ENCODE measurements at places on chromosomes 12 and 14. TPM values are rescaled to one million over a fixed set of nuclear protein-coding genes. Genes with fewer than 3 reads are reported as not detected.

USP44 gene
- 6.0 TPM for total RNA-seq

P2RX2 gene
- total RNA-seq, result not detected

NCKAP5L gene
- total RNA-seq, result 5.5 TPM

GPR137C gene
- 0.51 TPM for total RNA-seq

SERPINA3 gene
- total RNA-seq, result not detected

PRR4 gene
- 0.48 TPM for total RNA-seq

MIP gene
- total RNA-seq, result not detected

CALCOCO1 gene
- total RNA-seq, result 35.4 TPM

GPR65 gene
- total RNA-seq, result 13.8 TPM

- DNase-seq, result no peak
Observed at GRCh38 chr12:32470936-32471470, 71.6 kb downstream of the FGD4 start.

- no peak for DNase-seq
Observed at GRCh38 chr12:125262851-125263250, 197.6 kb downstream of the AACS start.

DNA sequence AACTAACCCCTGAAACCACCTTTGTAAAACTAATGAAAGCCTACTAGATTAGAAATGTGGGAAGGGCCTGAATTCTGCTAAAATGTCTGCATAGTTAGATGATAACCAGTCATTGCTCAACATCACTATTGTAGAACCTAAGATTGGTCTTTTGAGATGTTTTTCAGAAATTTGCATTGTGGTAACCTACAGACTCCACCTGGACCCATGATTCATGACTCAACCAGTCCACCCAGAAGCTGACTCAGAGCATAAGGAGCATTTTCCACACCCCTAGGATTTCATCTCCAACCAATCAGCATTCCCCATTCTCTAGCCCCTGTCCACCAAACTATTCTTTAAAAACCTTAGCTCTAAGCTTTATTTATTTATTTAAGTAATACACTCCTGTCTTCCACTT is 30.4 kb upstream of the CHGA start:
- no peak for DNase-seq

DNA sequence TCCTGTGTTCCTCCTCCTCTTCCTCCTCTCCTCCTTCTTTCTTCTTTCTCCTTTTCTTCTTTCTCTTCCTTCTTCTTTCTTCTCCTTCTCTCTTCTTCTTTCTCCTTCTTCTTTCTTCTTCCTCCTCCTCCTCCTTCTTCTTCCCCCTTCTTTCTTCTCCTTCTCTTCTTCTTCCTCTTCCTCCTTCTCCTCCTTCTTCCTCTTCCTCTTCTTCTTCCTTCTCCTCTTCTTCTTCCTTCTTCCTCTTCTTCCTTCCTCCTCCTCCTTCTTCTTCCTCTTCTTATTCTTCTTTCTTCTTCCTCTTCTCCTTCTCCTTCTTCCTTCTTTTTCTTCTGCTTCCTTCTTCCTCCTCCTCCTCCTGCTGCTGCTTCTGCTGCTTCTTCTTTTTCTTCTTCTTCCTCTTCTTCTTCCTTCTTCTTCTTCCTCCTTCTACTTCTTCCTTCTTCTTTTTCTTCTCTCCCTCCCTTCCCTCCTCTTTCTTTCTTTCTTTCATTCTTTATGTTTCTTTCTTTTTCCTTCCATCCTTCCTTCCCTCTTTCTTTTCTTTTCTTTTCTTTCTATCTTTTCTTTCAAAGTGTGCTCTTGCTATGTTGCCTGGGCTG is 19.0 kb downstream of the C12orf71 start:
- no peak for DNase-seq

DNA sequence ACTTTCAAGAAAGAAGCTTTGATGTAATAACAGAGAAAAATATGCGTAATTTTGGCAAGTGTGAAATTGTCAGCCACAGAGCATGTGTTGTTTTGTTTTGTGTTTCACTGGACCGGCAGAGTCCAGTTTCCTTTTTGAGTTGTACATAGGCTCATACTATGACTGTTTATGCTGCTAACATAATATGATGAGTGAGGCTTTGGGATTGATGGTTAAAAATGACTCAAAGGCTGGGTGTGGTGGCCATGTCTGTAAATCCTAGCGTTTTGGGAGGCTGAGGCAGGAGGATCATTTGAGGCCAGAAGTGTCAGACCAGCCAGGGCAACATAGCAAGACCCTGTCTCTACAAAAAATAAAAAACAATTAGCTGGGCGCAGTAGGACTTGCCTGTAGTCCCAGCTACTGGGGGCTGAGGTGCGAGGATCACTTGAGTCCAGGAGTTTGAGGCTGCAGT is 487.9 kb downstream of the PCNX1 start:
- DNase-seq, result no peak

DNA sequence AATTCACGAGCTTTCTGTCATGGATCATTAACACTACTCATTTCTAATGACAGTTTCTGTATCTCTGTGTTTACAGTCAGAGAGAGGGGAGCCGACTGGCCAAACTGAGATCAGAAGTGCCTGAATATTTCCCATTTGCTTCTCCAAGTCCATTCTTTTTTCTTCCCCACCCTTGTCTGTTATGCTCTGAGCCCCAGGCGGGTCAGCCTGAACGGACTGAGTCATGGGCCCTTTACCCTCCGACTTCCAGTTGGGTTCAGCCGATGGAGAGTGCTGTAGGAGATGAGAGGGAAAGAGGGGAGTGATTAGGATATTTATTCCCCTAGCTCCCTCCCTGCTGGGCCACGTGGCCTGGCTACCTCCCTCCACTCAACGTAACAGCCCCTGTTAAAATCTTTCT is 104.7 kb downstream of the PAH start:
- DNase-seq, result no peak

- DNase-seq, result no peak
Observed at GRCh38 chr12:81206429-81206828, 128.6 kb downstream of the ACSS3 start.

DNA sequence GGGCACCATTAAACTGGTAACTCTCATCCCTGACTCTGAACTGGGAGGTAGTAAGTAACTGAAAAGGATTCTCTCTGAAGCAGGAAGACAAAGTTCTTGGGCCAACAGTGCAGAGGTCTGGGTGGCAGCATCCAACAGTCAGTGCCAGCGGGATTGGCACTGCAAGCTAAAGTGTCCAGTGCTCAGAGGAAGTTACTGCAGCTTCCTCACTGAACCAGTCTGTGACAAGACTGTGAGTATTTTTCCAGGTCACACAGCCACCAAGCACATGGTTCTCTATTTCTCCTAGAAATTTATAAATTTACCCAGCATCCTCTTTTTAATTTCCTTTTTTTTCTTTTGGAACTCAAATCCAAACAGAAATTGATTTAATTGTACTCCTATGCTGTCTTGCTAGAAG is 81.6 kb upstream of the FAR2 start:
- no peak for DNase-seq

DNA sequence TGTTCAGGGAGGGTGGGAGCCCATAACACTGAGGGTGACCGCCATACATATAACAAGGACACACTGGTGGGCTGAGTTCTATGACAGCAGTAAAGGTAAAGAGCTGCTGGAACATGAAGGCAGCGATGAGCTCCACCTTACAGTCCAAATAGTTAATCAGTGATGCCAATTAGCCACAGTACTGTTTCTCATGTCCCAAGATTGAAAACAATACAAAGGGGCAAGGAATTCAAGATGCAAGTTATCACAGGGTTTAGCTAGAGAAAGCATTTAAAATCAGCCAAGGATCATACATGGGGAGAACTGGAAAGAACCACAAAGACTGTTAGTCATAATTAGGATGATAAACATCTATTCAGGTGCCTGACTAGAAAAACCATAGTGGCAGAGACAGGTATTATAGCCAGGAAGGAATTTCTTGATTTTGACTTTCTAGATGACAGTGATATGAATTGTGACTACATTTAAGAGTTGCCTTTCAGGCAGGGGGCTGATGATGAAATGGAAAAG is 221.2 kb downstream of the SLC2A13 start:
- no peak for DNase-seq

DNA sequence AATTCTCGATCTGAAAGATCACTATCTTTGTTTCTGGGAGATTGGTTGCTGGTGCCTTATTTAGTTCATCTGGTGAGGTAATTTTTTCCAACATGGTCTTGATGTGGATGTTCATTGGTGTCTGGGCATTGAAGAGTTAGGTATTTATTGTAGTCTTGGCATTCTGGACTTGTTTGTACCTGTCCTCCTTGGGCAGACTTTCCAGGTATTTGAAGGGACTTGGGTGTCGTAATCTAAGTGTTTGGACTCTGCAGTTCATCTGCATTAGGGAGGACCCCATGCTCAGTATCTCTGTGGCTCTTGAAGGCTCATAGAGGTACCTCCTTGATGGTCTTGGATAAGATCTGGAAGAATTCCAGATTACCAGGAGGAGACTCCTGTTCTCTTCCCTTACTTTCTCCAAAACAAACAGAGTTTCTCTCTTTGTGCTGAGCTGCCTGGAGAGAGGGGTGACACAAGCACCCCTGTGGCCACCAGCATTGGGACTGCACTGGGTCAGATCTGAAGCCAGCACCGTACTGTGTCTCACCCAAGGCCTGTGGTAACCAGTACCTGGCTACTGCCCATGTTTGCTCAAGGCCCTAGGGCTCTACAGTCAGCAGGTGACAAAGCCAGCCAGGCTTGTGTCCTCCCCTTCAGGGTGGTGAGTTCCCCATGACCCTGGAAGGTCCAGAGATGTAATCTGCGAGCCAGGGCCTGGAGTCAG is 5.3 kb downstream of the A2ML1 start:
- no peak for DNase-seq

DNA sequence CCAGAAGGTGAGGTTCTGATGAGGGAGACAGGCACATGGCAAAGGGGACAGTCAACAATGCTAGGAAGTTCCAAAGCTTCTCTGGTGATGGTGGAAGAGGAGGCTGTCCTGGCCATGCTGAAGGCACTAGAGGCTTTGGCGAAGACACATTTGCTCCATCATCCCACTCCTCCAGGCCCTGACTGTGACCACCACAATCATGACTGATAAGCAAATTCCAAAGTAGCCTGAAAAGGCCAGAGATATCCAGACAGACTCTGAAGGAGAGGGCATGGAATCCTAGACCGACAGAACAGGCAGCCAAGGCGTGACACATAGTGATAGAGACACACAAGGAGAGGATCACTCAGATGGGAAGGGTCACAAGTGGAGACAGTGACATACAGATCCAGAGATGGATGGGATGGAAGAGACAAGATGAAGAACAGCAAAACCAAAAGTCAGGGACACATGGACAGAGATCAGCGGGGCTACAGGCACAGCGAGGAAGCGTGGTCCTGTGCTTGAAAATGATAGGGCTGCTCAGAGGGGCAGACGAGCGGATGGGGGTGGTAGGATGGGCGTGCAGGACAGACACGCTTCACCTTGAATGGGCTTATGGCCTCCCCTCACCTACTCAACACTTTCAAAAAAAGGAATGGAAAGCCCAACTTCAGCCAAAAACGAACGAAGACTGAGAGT is 1.3 kb downstream of the ZFHX2 start:
- DNase-seq, result no peak

DNA sequence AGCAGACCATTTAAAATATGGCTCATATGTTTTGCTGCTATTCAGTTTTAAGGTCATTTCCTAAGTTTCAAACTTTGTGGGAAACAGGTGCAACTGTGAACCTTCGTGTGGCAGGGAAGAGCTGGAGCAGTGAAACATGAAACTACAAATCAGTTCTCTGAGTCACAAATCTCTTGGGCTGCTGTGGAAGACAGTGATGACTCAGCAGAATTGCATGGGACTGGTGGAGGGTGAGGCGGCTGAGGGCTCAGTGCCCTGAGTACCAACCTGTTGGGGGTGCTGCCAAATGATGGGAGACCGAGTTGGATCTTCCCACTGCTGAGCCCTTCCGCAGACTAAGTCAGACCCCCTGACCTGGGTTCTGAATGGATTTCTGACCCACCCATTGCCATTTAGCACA is 8.4 kb upstream of the CALM1 start:
- no peak for DNase-seq

GRCh38 chr12:32482226-32482625 is 82.9 kb downstream of the FGD4 start:
- DNase-seq, result no peak

- no peak for DNase-seq
Observed at GRCh38 chr12:123099560-123100192, 51.2 kb downstream of the PITPNM2 start.

DNA sequence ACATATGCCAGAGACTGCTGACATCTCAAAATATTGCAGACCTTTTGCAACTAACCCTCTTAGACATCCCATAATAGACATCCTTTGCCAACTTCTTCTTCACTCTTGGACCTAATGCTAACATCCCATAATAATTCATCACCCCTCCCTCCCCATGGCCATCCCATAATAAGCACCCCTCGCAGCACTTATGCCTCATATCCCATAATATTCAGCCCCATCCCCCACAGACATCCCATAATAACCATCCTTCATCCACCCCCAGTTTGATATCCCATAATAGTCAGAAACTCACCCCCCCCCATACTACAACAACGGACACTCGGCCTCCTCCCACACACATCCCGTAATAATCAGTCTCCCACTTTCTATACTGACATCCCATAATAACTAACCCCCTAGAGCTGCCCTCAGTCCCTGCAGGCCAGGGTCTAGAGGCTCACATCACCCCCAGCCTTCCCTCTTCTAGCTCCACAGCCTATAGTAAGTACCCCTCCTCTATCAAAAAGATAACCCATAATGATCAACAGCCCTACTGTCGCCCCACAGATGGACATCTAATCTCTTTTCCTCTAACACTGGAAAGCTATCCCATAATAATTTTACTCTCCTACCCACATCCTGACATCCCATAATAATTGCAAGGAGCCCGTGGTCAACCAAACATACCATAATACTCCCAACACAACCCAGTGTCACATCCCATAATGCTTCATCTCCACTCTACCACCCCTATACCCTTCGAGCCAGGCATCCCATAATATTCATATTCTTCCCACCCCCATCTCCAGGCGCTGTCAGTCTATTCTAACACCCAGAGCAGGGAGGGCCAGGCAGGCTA is 792 bp upstream of the CHD4 start:
- peak; percentile 53 for DNase-seq

DNA sequence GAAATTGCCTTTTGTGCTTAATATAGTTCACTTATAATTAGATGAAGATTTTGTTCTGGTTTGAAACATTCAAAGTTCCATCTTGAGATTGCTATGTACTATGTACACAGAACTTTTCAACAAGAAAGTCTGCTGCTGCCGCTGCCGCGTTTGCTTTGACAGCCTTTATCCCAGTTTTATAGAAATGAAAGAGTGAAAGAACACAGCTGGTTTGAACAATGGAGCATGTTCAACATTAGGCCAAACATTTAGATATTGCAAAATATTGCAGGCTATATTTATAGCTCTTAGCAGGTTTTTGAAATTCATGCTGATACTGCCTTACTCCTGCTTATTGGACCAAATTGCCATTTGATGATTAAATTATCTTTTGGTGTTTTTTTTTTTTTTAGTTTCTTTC is 299.8 kb upstream of the PRKD1 start:
- DNase-seq, result no peak

GRCh38 chr14:103676881-103677675 is 38.2 kb downstream of the XRCC3 start:
- no peak for DNase-seq

DNA sequence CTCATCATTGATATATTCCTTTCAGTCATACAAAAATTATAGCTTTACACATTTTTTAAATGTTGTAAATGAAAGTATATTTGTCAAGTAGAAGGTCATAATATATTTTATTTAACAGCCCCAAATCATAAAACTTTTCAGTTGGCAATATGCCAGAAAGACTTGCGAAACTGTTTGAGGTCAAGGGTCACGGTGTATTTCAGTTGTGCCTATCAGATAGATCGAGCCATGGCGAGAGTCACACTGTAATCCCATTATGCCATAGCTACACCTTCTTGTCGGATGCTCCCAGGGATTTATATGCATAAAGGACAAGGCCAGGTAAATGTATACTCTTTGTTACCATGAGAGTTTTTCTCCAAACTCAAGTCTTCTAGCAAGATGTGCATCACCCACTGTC is 26.7 kb upstream of the G2E3 start:
- no peak for DNase-seq

- DNase-seq, result no peak
Observed at GRCh38 chr12:93290391-93290790, 87.3 kb upstream of the NUDT4 start.

Data from activated naive CD4-positive, alpha-beta T cell treated with anti-CD3 and anti-CD28 coated beads, Interleukin-2, amount 50 U/mL, for 72 hours (primary cell).